ENCODE measurements at places on chromosomes 3 and 15.

DNA sequence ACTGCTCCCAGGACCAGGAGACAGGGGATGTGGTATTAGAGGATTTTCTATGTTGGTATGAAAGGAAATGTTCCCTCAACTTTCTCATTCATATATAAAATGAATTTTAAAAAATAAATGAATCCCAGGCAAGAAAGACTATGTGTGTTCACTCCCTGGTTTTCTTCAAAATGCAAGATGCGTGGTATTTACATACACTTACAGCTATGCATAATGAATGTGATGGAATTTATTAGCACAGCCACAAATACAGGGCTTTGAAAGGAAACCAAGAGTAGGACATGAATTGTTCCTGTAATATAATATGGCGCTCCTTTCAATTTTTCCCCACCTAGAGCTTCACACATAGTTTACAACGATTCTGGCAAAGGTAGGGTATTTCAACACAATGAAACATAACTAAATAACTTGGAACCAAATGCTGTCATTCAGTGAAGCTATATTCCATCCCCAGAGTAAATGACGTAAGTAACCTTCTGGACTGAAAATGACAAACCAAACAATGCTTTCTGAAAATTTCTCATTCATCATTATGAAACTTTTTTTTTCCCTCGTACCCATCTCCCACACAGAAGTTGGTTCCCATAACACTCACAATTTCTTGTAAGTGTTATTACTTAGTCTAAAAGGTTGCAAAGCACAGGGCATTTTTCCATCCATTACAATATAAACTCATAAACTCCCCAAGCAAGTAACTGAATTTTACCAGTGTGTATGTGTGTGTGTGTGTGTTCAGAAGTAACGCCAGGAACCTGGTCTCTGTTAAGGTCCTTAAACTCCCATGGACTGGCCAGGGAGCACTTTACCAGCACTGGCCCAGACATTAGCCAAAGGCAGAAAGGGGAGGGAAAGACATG lies 41.8 kb downstream of the CBLB start:
- DNase-seq: no peak

DNA sequence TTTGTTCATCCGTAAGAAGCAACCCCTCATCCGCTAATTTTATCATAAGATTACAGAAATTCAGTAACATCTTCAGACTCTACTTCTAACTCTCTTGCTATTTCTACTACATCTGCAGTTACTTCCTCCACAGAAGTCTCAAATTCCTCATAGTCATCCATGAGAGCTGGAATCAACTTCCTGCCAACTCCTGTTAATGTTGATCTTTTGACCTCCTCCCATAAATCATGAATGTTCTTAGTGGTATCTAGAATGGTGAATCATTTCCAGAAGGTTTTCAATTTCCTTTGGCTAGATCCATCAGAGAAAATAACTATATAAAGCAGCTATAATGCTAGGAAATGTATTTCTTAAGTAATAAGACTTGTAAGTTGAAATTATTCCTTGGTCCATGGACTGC lies 115.1 kb downstream of the TAFA4 start:
- no peak for DNase-seq

GRCh38 chr3:14533457-14533958 lies 6.6 kb downstream of the GRIP2 start:
- no peak for DNase-seq

DNA sequence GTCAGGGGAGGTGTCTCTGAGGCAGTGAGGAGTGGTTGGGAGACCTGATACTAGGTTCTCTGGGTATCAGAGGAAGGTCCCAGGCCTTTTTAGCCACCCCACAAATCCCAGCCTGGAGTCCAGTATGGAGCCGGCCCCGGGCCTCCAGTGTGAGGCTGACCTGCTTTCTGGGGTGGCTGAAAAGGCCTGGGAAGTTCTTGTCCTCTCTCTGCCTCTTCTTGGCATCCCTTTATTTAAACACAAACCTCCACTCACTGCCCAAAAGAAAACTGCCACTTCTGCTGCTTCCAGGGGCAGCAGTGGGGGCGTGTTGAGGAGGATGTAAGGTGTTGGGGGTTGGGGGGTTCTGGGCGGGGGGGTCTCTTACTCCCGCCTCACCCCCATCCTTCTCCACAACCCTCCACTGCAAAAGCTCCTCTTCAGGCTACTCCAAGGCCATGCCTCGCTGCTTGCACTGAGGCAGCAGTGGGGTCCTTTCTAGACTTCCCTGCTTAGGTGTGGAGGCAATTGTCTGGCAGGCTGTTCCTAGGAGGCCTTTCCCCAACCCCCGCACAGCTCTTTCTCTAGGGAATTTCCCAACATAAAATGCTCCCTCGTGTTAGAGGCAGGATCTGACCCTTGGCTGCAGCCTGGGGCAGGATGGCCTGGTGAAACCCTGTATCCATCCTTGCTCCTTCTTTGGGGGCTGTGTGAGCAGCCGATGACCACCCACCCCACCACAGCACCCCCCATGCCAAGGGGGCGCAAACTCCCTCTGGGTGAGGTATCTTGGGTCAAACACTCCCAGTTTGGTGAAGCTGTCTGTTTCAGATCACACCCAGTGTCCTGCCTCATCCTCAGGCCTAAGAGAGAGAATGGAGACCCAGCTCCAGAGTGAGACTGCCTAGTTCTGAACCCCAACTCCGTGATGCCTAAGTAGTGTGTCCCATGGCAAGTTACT lies 12.1 kb upstream of the RAD18 start:
- DNase-seq: no peak

GRCh38 chr15:40912478-40912877 lies 16.7 kb upstream of the DLL4 start:
- no peak for DNase-seq

GRCh38 chr15:31337352-31338031 lies 10.9 kb downstream of the KLF13 start:
- DNase-seq: no peak

GRCh38 chr15:42046597-42046996 lies 25.8 kb upstream of the PLA2G4E start:
- no peak for DNase-seq

DNA sequence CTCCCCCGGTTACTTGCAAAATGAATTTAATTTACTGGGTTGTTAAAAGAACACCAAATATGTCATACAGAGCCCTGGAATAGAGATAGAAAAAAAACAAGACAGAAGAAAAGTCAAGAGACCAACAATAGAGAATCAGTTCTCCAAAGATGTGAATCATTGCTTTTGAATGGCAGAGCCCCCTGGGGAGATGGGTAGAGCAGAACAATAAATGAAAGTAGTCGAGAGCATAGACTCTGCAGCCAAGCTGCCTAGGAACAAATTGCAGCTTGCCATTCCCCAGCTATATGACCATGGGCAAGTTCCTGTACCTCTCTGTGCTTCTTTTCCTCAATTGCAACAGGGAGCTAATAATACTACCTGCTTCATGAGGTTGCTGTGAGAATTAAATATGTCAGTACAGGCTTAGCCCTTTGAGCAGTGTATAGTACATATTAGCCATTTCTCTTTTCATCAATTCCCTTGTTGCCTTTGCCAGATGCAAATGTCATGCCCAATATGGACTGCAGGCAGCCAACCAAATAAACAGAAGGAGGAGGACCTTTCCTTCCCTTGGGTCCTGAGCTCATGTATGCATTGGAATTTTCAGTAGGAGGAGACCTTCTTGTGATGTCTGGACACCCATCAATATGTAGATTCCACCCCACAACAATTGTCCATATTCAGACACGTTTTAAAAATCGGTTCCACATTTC lies 25.0 kb upstream of the BFSP2 start:
- DNase-seq: no peak

GRCh38 chr3:11168406-11168805 lies 14.1 kb downstream of the HRH1 start:
- no peak for DNase-seq

- DNase-seq: no peak
These were observed 653 bp downstream of the MYO5C start for GRCh38 chr15:52294881-52295420.

- no peak for DNase-seq
These were observed 46.2 kb downstream of the NOX5 start for GRCh38 chr15:69060744-69061143.

DNA sequence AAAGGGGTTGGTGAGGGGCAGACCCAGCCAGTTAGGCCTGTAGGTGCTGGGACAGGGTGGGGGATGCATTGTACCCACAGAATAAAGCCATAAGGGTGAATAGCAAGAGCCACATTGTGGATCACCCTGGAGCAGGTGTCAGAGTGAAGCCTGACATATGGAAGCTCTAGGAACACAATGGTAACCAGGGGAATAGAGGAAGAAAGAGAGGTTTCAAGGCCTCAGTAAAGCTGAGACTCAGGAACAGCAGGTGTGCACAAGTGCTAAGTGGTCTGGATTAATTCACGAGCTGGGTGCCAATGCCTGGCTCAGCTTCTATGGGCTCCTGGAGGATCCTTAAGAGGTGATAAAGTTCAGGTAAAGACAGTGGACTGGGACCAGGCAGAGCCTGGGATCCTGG lies 323.7 kb upstream of the CTNNB1 start:
- no peak for DNase-seq

GRCh38 chr15:40900256-40901052 lies 6.2 kb downstream of the VPS18 start:
- no peak for DNase-seq

DNA sequence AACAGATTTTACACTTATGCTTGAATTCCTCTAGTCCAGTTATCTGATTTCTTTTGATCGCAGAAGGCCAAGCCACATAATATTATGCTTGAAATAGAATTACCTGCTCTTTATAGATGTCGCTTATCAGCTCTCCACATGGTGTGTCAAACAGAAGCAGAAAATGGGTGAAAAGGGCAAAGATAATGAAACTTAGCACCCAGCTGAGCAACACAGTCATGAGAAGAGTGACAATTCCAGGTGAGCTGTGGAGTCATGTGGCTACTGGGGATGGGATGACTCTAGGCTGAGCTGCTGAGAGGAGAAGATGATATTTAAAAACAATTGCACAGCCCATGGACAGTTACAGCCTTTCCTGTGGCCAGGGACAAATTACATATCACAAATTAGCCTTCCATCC lies 398.7 kb upstream of the PDZRN3 start:
- no peak for DNase-seq

DNA sequence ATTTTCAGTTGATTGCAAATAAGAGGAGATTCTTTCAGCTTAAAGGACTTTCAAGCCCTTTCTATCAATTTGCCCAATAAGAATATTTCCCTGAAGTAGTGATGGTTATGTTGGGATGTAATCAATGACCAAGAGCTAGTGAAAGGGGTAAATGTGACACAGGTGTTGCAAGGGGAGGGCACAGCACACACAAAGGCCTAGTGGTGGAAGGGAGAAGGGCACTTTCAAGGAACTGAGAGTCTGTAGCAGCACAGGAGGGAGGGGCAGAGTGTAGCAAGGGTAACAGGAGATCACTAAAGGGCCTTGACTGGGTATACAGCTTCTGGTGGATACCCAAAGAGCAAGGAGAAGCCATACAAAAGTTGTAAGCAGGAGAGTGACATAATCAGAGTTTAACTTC lies 217.8 kb upstream of the ARHGEF26 start:
- no peak for DNase-seq

DNA sequence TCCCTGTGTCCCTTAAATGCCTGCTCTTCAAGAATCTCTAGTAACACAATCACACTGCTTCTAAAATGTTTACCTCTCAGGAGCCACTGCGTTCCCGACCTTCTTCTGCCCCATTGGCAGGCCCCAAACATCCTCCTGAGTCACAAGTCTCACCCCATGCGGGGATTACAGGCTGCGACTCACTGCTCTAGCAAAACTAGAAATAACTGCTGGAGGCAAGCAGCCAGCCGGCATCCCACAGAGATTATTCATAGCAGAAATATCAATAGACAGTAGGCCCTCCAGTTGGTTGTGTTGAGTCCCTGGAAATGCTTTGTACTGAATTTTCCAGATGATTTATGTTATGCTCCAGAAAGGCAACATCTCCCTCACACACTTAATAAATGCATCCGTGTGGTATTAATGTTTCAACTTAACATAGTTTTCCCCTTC lies 64.8 kb downstream of the RFTN1 start:
- no peak for DNase-seq

DNA sequence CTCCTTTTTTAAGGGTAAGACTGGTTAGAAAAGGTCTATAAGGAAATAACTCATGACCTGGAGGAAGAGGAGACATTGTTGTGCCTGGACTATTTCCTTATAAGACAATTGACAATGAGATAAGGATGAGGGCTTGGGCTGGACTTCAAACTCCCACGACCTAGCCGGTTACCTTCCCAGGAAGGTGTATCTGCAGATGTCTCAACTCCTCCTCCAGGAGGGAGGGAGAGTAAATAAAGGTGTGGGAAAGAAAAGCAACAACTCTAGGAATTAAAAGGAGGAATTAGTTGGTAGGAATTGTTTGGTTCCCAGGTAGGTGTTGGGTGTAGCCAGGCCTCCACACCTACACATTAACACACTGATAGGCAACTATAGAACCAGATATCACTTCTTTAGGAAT lies 97.8 kb upstream of the TBL1XR1 start:
- no peak for DNase-seq

DNA sequence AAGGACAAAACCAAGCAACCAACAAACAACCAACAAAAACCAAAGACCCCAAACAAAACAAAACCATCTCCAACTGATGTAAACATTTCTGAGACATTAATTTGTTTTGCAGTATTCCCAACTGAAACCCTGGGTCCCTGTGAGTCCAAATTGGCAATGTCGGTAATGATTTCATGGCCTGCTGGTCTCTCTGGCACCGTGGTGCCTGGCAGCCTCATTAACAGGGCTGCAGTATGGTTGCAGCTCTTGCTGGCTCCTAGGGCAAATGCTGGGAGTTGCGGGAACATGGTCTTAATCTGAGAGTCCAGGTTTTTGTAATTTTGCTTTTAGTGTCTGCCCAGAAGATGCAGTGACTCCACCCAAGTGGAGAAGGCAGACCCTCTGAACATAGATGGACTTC lies 128.3 kb downstream of the SV2B start:
- no peak for DNase-seq

- DNase-seq: no peak
These were observed 153.4 kb upstream of the TSPAN3 start for GRCh38 chr15:77224352-77224751.

GRCh38 chr15:96037584-96037983 lies 292.9 kb upstream of the NR2F2 start:
- no peak for DNase-seq

- no peak for DNase-seq
These were observed 60.3 kb downstream of the STRIT1 start for GRCh38 chr3:155233213-155233612.

GRCh38 chr3:49032646-49033304 lies 3.6 kb upstream of the IMPDH2 start:
- no peak for DNase-seq

- no peak for DNase-seq
These were observed 33.7 kb downstream of the ZBTB20 start for GRCh38 chr3:115113367-115113766.

- no peak for DNase-seq
These were observed 7.0 kb upstream of the LTK start for GRCh38 chr15:41520636-41521035.

All from activated naive CD4-positive, alpha-beta T cell (primary cell).